ENCODE measurements at places on chromosomes 2 and 18.

GRCh38 chr2:58186501-58186900 is 54.6 kb downstream of the FANCL start:
- DNase-seq: no peak

DNA sequence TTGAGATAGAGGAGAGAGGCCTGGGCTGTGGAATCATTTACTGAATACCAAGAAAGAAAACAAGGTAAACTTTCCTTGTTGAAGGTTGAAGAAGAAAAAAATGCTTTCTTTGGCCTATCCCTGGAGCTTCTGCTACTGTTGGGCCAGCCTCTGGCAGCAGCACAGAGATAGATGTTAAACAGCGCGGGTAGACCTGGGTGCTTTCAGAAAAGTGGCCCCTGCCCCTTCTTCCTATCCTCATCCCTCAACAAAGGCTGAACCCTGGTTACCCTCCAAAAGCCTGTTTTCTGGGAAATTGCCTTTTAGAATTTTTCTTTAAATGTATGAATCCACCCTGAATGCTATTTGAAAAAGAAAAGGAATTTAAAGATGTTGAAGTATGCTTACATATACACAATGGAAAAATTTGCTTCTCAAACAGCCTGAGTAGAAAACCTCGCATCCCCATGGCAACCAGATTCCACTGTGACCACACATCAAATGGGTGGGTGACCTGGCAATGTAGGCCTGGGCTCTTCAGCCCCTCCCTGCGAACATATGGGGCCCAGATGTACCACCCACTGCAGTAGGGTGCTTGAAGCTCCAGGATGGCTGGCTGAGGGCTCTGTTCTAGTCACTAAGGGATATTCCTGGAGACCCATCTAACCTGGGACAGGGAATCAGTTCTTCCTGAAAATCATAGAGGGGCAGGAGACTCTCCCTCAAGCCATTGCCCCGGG is 23.4 kb upstream of the CHRNA1 start:
- no peak for DNase-seq

GRCh38 chr18:49076654-49077166 is 125.9 kb upstream of the SMAD7 start:
- DNase-seq: no peak

- DNase-seq: no peak
Measured at GRCh38 chr18:10417664-10418063, 36.8 kb upstream of the APCDD1 start.

GRCh38 chr2:203683932-203684556 is 22.4 kb upstream of the CD28 start:
- peak; percentile 33 for DNase-seq

DNA sequence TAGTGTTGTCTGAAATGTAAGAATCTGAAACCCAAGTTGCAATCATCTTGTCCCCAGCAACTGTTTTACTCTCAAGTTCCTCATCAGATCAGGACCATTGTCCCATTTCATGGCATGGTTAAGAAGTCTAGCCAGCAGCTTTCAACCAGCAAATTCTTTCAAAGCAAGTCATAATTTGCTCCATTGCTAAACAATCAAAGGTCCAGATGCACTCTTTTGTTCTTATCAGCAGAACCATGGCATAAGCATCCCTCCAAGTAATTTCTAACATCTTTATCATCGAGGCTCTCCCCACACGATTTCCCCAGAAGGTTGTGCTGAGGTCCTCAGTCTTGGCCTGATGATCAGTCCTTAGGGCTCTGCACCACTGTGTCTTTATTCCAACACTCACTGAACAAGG is 67.5 kb upstream of the APCDD1 start:
- no peak for DNase-seq

DNA sequence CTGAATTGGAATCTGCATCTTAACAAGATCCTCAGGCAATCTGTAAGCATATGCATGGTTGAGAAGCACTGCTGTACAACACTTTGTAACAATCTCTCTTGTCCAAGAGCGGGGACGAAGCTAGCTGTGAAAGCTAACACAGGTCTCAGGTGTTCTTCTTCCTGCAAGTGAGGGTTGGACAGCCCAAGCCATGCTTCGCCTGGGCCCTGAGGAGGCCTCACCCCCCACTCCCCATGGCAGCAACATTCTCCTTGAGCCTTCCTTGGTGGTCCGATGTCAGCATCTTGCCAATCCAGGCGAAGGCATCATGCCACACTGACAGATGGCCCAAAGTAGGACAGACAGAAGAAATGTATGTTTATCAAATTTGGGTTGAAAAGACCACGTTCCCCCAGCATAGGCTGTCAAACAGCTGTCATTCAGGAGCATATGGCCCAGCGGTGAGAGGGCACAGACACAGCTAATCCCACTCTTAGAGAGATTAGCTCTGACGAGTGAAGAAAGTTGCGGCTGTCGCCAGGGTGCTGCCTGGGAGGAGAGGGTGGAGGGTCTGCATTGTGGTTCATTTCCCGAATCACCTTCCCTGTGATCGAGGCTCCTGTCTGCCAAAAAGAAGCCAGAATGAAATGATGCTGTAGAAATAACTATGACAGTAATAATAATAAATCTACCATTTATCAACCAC is 344.7 kb downstream of the MYCN start:
- no peak for DNase-seq

DNA sequence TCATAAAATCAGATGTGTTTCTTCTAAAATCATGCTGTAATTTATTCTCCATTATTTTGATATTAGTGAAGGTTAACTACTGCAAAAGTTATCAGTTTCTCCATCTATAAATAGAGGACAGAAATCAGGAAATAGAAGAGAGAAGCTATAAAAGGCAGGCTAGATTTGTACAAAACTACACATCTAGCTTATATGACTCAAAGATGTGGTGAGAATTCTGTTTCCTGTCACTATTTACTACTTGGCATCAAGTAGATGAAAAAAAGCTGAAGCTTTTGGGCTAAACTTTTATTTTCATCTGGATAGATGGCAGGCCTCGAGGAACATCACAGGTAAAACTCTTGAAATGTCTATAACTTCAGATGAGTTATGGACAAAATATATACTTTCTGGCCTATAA is 49.8 kb upstream of the NAB1 start:
- DNase-seq: no peak

DNA sequence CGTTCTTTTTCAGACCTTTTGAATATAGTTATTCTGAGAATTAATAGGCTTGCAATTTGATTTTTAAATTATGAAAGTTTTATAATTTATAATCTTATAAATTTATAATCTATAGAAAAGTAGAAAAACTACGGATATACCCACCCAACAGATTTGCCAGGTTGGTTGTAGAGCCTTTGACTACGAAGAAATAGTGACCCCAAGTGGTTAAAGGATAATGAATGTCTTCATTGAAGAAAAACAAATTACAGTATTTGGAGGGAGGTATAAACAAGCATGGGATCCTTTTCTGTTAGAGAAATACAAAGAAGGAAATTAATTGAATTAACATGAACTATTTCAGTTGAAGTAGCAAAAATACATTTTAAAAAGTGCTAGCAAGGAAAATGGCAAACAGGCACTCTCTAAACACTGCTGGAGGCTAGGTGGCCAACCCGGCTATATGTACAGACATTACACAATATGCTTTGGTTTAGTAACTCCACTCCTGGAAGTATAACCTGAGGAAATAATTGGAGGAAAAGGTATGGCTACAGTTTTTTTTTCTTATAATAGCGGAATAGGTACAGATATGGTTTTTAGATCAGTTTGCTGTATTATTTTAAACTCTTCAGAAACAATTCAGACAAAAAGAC is 110.9 kb downstream of the MIB1 start:
- DNase-seq: no peak

DNA sequence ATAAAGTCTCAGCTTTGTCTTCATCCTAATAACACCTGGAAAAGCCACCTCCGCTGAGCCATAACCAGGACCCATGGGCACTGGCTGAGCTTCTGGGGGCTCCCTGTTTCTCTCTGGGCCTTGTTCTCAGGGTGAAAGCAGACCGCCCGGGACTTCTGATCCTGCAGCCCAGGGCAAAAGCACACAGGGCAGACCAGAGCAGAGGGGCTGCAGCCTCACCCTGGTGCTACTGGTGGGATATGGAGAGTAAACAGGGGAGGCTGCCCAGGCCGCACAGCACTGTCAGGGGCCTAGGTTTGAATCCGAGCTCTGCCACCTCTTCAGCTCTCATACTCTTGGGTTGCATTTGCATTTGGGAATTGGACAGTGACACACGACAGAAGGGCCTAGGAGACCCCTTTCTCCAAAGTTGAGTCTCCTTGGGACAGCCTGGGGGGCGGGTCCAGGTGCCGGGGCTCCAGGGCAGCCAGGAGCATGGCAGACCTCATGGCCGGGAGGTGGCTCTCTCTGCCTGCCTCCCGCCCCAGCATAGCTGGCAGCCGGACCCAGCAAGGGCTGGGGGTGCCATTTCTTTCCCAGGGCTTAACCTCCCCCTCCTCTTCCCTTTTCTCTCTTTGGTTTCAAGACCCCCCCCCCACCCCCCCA is 164.9 kb downstream of the INHBB start:
- DNase-seq: no peak

DNA sequence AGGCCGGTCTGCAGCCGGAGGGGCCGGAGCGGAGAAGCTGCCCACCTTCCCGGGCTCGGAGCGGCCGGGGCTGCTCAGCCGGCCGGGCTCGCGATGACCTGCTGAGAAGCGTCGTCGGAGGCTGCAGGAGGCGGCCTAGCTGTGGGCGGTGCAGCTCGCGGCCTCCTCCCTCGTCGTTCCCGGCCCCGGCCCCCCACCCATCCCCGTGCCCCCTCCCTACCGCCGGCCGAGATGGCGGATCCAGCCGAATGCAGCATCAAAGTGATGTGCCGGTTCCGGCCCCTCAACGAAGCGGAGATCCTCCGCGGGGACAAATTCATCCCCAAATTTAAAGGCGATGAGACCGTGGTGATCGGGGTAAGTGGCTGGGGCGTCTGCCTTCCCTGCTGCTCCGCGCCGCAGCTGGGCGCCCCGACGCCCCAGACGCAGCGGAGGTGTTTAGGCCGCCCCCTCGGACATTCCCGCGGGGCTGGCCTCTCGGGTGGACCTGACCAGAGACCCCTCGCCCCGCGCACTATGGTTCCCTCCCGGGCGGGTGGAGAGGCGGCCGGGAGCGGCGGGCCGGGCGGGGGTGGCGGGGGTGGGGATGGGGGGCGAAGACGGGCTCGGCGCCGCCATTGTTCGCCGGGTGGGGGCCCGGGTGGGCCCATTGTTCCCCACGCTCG is 492 bp downstream of the KIF5C start:
- peak; percentile 24 for DNase-seq

DNA sequence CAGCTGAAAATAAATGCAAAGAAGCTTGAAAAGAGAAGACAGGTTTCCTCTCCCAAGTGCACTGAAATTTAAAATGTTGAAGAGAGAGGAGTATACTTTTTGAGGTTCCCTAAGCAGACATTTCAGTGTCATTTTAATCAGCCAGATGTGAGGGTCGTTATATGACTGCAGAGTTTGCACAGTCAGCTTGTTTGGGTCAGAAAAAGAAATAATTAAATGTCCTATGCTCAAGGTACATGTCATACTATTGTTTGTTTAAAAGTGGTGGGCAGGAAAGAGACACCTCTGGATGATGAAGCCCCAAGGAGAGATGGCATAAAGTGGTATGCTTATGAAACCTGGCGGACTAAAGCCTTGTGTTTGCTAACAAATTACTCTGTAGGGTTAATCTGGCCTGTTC is 55.2 kb downstream of the CCDC85A start:
- no peak for DNase-seq

DNA sequence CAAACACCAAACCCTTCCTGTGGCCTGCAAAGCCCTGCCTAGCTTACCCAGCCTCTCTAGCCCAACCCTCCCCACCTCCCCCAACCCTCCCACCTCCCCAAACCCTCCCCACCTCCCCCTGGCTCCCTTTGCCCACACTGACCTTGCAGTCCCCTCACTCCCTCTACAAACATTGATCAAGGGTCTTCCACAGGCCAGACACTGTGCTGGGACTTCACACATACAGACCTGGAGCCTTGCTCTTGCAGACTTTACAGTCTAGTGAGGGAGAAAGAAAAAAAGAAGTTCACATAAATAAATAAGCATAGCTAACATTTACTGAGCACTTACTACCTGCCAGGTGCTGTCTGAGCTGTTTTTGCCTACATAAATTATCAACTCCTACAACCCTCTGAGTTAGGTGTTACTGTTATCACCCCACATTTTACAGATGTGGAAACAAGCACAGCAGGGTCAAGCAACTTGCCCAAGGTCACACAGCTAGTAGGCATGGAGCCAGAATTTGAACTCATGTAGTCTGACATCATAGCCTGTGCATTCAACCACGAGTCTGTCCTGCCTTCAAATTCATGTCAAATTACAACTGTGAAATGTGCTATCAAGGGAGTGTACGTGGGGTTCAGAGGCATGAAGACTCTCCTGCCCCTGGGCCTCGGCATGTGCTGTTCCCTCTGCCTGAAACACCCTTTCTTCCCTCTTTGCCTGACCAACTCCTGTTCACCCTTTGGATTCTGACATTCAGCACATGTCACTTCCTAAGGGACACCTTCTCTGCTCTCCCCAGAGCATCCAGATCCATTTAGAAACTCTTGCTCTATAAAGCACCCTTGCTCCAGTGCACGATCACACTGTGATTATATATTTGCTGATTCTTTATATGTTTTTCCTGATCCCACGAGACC is 209.9 kb downstream of the TNS1 start:
- DNase-seq: no peak

GRCh38 chr2:178933493-178933892 is 116.4 kb downstream of the CCDC141 start:
- no peak for DNase-seq

GRCh38 chr2:71561441-71562267 is 108.3 kb downstream of the DYSF start:
- no peak for DNase-seq

DNA sequence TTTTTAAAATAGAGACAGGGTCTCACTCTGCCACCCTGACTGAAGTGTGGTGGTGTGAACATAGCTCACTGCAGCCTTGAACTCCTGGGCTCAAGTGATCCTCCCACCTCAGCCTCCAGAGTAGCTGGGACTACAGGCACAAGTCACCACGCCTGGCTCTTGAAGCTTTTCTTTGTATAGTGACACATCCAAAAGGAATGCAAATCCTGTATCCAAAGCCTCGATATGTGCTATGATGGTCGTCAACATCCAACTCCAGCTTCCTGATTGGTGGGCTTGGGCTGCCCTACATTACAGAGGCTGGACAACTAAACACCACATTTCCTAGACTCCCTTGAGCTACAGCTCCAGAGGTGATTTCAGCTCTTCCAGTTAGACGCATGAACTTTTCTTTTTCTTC is 101.7 kb upstream of the PGAP1 start:
- no peak for DNase-seq
